ENCODE measurements at places on chromosomes 5 and 9.

DNA sequence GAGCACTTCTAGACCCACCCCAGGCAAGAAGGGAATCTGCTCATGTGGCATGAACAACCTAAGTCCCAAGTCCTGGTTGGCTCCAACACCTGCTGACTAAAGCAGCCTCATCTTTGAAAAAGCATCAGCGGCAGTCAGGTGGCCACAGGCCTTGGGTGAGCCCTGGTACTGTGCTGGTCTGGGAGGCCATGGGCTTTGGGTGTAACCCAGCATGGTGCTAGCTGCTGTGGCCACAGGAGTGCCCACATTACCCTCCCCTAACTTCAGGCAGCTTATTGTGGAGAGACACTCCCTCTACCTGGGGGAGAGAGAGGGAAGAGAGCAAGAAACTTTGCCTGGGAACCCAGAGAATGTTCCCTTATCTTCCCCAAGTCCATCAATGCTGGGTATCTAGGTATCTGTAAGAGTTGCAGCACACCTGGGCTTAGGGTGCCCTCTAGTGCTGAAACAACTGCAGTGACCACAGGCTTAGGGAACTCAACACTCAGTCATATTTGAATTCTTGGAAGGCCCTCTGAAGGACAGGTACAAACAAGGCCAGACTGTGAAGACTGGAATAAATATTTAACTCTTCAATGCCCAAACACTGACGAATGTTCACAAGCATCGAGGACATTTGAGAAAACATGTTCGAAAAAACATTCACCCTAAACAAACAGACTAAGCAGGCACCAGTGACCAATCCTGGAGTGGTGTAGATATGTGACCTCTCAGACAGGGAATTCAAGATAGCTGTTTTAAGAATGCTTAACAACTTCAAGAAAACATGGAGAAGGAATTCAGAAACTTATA is 69.9 kb upstream of the OR2K2 start:
- no peak for DNase-seq

GRCh38 chr5:177992466-177992865 is 3.6 kb downstream of the PROP1 start:
- no peak for DNase-seq

GRCh38 chr5:180683220-180683922 is 34.0 kb upstream of the FLT4 start:
- no peak for DNase-seq

DNA sequence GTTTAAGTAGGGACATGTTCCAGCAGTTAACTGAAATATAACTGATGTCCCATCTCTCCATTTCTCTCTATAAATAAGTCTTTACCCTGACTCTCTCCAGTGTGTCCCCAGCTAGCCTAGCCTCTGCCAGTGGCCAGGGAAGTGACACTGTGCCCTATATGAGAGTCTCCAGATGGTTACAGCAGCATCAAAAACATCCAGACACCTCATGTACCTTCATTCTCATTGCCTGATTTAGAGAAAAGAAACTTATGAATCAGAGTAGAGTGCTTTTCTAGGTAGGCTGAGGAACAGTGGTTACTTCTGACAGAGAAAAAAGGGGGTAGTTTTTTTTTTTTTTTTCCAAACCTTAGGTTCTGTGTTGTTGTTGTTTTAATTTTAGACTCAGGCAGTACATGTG is 148.5 kb downstream of the GNAQ start:
- no peak for DNase-seq

DNA sequence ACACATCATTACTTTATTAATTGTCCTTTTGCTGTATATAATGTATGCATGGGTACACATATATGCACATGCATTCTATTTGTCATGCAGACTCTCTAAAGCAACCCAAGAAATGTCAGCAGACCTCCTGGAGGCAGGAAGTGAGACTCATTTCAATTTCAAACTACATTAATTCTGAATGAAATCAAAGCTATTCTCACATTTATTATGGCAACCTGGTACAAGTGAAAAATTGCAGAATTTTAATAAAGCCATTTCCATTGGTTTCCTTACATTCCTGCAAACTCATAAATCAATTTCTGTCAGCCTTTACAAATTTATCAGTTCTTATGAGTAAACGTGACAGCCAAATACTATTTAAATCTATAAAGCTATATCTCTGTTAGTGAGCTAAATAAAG is 430.4 kb upstream of the NUDT12 start:
- no peak for DNase-seq

GRCh38 chr9:92377876-92378275 is 26.5 kb downstream of the OGN start:
- no peak for DNase-seq

- DNase-seq = no peak
Observed at GRCh38 chr9:36665921-36666431, 93.3 kb downstream of the MELK start.

DNA sequence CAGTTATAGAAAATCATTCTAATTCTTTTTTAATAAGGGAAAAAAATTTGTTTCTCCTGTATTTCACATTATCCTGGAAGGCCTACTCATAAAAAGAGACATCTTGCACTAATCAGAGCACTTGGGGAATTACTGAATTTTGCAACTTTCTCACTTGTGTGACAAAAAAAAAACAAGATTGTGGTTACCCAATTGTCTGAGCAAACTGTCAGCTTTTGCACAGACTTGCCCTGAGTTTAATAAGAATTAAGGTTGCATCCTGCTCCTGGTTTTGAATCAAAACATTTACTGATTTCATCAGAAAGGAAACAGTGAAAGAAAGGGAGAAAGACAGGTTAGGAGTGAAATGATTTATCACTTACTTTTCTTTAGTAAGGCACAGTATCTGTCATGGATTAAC is 10.6 kb upstream of the SH3RF2 start:
- no peak for DNase-seq

- DNase-seq = no peak
Observed at GRCh38 chr5:174737330-174737729, 12.9 kb downstream of the MSX2 start.

- DNase-seq = no peak
Observed at GRCh38 chr5:141521244-141521781, 32.4 kb downstream of the PCDHGC5 start.

GRCh38 chr9:132141344-132141947 is 20.4 kb upstream of the NTNG2 start:
- no peak for DNase-seq
